ENCODE measurements at places on chromosomes 11 and 22.

DNA sequence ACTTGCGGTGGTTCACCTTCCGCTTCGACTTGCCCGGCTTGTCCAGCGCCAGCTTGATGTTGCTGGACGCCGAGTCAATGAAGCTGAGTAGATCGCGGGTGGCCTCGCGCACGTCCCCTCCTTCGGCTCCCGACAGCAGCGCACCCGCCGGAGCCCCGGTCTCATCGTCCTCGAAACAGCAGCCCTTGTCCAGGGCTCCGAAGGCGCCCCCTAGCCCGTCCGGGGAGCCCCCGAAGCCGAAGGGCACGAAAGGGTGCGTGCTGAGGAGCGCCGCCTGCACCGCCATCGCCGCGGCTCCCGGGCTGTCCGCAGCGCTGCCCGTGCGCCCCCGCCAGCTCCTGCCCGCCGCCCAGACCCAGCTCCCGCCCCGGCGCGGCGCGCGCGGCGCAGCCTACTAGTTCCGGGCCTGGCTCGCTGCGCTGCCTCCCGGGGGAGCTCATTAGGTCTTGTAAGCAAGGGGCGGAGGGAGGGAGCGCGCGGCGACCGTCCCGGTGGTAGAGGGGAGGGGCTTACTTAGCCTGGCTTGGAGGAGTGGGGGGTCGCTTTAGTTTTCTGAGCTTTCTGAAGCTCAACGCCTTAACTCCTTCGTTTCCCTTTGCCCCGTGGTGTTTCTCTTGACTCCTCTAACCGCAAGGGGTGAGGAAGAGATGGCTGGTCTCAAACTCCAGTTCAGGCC lies at the start of gene FAM181B:
Gene FAM181B (minus strand): TSS at position 421 of the 676 bp plus-strand sequence. CDS start 135 bp downstream, at position 286.
- DNase-seq, result peak; percentile 94
- H3K4me3 ChIP-seq, result peak within 1 kb of the TSS; percentile 61

GRCh38 chr11:1936072-1936780 lies 10.9 kb upstream of the MRPL23 start:
- no peaks in the 10 kb centered on the region for H3K4me1 ChIP-seq
- DNase-seq, result peak; percentile 66
- H3K36me3 ChIP-seq, result no peaks in the 10 kb centered on the region

DNA sequence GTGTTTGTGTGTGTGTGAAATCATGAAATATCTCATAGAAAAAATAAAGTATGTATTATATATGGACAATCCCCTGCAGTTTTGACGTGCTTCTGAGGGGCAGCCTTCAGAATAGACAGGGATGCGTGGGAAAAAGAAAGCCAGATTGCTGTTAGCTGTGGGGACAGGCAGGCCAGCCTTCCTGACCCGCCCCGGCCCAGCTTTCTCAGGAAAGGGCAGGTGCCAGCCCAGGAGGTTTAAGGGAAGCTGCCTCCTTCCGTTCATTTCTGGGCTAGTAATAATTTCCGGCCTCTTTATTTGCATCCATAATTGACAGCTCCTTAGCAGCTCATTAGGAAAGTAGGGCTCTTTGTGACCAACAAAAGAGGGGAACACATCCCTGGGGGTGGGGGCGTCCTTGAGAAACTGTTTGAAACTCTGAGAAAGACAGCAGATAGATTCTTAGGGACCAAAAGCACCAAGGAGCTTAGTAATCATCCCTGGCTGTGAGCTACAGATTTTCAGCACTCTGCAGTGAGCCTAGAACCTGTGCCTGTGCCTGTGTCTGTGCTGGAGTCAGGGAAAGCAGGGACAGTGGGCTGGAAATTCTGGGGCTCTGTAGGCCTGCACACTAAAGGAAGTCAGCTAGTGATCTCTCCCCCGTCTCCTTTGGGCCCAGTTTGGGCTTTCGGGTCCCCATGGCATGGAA lies 632.9 kb upstream of the CADM1 start:
- no peaks in the 10 kb centered on the region for H3K36me3 ChIP-seq
- no peaks in the 10 kb centered on the region for H3K4me1 ChIP-seq
- no peak overlapping the region for H3K4me3 ChIP-seq
- H3K27me3 ChIP-seq, result no peaks in the 10 kb centered on the region
- H3K27ac ChIP-seq, result no peak overlapping the region

DNA sequence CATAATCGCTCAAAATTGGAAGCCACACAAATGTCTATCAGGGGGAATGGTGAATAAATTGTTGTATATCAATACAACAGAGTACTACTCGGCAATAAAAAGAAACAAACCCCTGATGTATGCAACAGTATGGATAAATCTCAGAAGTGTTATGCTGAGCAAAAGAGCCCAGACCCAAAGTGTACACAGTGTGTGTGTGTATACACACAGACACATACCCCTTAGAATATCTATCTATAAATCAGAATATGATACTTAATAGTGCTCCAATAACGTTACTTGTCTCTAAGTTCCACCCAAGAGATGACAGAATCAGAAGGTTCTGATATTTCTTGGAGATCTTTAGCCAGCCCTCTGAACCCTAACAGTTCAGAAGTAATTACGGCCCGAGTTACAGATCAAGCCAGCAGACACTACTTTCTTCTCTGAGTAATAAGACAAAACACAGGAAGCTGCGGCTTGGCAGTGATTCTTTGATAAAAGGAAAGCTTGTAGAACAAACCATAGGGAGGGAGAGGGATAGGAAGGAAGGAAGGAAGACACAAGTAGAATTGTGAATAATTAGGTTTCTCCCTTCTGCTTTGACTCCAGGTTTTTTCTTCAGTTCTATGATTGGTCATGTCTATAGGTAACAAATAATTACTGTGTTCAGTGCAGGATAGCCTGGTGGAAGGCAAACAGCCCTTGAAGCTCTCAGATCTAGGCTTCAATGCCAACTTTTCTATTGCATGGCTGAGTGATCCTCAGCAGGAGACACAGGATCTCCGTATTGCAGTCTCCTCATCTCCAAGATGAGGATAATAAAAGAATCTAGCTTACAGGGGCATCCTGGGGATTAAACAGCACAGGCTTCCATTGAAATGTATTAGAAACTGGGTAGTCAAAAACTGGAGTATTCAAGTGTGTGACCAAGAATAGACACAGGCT lies 75.6 kb upstream of the TEAD1 start:
- peaks cover 3% of the 10 kb centered on the region for H3K4me1 ChIP-seq
- no peak overlapping the region for H3K27ac ChIP-seq
- no peaks in the 10 kb centered on the region for H3K27me3 ChIP-seq
- no peak for DNase-seq
- no peak overlapping the region for H3K4me3 ChIP-seq

- no peak overlapping the region for H3K27ac ChIP-seq
- H3K27me3 ChIP-seq, result no peaks in the 10 kb centered on the region
- DNase-seq, result peak; percentile 49
- no peaks in the 10 kb centered on the region for H3K4me1 ChIP-seq
Observed at GRCh38 chr22:39098026-39098425, 982 bp downstream of the APOBEC3H start.

DNA sequence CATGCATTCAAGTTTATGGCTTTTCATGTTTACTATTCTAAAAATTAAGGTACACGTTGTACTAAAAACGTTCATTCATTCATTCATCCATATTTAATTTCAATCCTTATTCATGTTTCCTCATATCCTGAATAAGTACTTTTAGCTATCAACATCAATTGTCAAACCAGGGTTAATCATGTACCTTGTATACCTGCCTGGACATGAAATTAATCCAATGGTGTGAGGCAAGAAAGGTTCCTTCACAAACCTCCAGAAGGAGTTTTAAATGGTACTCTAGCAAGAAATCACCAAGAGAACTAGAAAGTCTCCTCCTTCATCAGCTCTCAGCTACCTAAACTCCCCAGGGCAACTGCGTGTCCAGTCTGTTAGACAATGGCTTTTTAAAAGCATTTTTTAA lies 33.4 kb downstream of the TMEM123 start:
- H3K27me3 ChIP-seq, result no peaks in the 10 kb centered on the region
- H3K27ac ChIP-seq, result no peak overlapping the region
- no peak for DNase-seq
- no peaks in the 10 kb centered on the region for H3K36me3 ChIP-seq

GRCh38 chr11:64229744-64230170 lies 591 bp upstream of the DNAJC4 start:
- no peaks in the 10 kb centered on the region for H3K36me3 ChIP-seq
- H3K4me3 ChIP-seq, result peak overlapping the region; percentile 73
- no peak for DNase-seq
- H3K27ac ChIP-seq, result peak overlapping the region; percentile 89
- H3K4me1 ChIP-seq, result peaks cover 27% of the 10 kb centered on the region
- H3K27me3 ChIP-seq, result no peaks in the 10 kb centered on the region

DNA sequence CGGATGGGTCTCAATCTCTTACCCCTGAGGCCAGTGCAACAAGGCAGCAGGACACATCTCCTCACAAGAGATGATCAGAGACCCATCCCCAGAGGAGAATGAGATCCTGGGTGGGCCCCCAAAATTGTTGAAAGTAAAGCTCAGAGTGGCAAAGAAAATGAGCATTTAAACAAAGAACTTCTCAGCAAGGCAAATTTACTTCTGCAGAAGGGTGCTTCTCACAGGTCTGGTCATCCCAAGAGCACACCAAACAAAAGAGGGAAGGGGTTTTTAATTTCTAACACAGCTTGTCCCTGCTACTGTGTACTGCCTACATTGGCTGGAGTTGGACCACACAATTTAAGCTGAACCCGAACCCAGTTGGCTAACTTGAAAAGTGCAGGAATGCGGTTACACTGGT lies 1628.6 kb upstream of the RAG2 start:
- no peak overlapping the region for H3K4me3 ChIP-seq
- DNase-seq, result no peak
- H3K27ac ChIP-seq, result no peak overlapping the region
- H3K36me3 ChIP-seq, result no peaks in the 10 kb centered on the region

DNA sequence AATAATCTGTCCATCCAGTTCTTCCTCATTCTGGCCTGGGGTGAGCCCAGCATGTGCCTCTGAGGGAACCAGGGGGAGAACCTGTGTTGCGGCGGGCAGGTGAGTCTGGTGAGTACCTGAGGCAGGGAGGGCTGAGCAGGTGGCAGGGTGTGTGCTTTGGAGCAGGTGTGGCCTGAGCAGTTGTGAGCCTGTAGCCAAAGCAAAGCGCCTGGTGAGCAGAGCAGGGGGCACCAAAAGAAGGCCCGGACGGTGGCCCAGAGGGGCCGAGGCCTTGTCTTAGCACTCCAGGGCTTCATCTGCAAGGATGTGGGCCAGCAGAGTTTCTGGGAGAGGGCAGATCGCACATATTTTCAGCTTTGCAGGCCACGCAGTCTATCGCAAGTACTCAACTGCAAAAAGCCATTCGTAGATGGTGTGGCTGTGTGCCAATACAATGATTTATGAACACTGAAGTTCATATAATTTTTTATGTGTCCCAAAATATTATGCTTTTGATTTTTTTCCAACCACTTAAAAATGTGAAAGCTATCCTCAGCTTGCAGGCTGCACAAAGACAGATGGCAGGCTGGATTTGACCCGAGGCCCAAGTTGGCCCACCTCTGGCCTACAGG lies 8.7 kb downstream of the GLB1L2 start:
- H3K27ac ChIP-seq, result no peak overlapping the region
- no peak overlapping the region for H3K4me3 ChIP-seq
- no peaks in the 10 kb centered on the region for H3K4me1 ChIP-seq
- no peak for DNase-seq
